ENCODE measurements at places on chromosomes 16 and 17.

- DNase-seq = peak; percentile 37
These were observed 40.5 kb upstream of the ATP2A3 start for GRCh38 chr17:4004517-4005295.

- no peak for DNase-seq
These were observed 18.8 kb upstream of the FAAP100 start for GRCh38 chr17:81570964-81571363.

DNA sequence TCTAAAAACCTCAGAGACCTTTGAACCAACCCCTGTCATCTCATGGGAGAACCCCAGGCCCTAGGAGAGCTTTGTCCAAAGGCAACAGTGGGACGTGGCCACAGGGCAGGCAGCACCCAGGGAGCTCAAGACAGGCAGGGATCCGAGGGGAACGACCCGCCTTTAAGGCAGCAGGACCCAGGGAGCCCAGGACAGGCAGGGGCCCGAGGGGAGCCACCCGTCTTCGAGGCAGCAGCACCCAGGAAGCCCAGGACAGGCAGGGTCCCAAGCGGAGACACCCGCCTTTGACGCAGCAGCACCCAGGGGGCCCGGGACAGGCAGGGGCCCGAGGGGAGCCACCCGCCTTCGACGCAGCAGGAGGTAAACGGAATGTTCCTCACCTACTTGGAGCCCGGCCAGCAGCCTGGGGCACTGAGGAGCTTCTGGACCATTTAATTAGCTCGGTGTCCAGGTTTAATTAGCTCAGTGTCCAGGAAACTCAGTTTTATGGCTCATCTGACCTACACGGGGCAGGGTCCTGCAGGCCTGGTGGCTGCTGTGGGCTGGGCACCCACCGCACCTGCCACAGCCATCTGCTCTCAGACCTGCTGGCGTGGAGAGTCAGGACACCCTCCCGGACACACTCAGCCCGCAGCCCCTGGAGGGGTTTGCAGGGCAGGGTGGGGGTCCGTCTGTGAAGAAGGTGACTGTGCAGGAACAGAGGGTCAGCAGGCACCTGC, 24.4 kb downstream of the PIEZO1 start:
- DNase-seq = no peak

- DNase-seq = no peak
These were observed 13.3 kb upstream of the OR1F1 start for GRCh38 chr16:3174618-3175148.

DNA sequence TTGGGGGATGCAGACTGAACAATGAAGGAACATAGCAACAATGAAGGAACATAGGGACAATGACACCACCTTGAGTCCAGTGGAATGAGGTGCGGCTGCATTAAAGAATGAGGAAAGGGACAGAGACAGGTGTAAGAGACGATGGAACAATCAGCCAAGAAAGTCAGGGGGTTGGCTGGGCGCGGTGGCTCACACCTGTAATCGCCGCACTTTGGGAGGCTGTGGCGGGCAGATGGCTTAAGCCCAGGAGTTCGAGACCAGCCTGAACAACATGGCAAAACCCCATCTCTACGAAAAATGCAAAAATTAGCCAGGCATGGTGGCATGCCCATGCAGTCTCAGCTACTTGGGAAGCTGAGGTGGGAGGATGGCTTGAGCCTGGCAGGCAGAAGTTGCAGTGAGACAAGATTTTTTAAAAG, 13.6 kb upstream of the CBFB start:
- no peak for DNase-seq

DNA sequence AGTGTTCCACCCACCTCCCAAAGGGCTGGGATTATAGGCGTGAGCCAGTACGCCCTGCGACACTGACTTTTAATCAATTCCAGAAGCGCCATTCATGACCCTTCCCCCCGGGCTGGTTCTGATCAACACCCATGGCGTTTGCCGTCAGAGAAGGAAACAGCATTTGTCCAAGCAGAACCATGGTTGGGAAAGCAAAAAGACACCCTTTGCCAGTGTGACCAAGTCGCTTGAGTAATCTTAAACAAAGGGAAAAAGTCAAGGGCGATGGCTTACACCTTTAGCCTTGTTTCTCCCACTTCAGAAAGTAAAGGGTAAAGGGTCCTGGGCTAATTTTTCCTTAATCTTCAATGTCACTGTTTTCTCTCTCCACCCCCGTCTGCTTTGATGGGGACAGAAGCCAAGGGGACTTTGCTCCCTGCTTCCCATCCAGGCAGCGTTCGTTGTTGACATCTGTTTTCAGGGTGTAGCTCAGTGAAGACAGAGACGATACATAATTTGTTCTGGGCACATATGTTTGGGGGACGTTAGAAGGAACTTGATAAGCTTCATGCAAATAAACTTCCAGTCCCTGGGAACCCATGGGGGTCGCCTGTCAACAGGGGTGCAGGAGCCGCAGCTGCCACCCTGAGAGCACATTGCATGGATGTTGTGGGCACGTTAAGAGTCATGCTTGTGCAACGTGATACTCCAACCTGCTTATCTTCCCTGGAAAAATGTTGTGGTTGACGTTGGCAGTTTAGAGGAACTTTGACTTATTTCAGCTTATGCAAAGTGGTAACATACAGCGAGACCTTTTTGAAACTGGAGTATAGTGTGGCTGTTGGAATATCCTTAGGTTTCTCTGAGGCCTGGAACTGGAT, 50.6 kb upstream of the TANGO6 start:
- DNase-seq = no peak

GRCh38 chr16:84594725-84595038, 23.2 kb downstream of the COTL1 start:
- no peak for DNase-seq

GRCh38 chr17:71762526-71762925, 358.3 kb upstream of the SOX9 start:
- DNase-seq = no peak

DNA sequence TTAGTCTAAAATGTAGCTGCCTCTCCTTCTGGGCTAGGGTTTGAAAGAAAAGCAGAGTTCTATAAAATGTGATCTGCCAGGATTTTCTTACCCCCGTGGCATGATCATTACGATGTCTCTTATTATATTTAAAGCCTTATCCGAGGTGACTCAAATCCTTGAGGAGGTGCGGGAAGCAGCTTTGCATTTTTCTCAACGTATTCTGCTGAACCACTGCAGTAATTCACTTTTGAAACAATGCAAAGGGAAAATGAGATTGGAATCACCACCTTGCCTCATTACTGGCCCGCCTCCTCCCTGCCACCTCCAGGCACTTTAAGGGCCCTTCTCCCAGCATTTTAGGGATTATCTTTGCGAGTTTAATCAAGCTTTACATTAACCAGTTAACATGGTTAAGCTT, 9.7 kb upstream of the NOG start:
- no peak for DNase-seq

- DNase-seq = no peak
These were observed 3.6 kb downstream of the LITAF start for GRCh38 chr16:11583166-11583565.

GRCh38 chr17:40355804-40356758, 8.5 kb downstream of the GJD3 start:
- DNase-seq = no peak

GRCh38 chr16:88701581-88702370, 4.4 kb downstream of the RNF166 start:
- no peak for DNase-seq

GRCh38 chr16:30786115-30786935, 680 bp downstream of the ZNF629 start:
- DNase-seq = no peak

GRCh38 chr17:79001190-79002020, 8.2 kb downstream of the CANT1 start:
- no peak for DNase-seq

DNA sequence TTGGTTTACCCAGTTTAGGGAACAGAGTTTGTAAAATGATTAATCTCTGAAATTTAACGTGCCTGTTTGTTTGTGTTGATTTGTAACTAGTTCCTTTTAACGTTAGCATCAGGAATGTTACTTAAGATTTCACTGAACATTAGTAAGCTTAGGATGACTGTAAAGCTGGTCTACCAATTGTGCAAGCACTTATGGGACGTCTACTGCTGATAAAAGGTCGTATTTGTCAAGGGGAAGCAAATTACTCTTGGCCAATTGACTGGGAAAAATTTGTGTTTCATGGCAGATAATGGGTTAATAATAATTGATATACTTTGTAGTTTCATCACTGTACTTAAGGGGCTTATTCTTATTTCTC, 11.8 kb downstream of the METTL9 start:
- DNase-seq = no peak

DNA sequence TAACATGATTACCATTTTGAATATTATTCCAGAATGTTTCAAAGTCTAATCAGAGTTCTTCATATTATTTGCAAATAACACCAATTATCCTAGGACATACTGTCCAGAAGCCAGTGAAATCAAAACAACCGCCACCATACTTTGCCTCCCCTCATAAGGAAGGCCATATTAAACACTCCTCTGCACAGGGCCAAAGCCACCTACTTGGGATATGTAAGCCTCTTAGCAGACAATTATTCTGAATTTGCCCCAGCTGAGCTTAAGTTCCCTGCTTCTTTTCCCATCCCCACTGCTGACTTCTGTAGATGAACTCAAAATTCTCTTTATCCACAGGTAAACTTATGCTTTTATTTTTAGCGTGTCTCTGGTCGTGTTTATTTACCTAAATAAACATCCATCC, 374.0 kb downstream of the KIF2B start:
- DNase-seq = no peak

DNA sequence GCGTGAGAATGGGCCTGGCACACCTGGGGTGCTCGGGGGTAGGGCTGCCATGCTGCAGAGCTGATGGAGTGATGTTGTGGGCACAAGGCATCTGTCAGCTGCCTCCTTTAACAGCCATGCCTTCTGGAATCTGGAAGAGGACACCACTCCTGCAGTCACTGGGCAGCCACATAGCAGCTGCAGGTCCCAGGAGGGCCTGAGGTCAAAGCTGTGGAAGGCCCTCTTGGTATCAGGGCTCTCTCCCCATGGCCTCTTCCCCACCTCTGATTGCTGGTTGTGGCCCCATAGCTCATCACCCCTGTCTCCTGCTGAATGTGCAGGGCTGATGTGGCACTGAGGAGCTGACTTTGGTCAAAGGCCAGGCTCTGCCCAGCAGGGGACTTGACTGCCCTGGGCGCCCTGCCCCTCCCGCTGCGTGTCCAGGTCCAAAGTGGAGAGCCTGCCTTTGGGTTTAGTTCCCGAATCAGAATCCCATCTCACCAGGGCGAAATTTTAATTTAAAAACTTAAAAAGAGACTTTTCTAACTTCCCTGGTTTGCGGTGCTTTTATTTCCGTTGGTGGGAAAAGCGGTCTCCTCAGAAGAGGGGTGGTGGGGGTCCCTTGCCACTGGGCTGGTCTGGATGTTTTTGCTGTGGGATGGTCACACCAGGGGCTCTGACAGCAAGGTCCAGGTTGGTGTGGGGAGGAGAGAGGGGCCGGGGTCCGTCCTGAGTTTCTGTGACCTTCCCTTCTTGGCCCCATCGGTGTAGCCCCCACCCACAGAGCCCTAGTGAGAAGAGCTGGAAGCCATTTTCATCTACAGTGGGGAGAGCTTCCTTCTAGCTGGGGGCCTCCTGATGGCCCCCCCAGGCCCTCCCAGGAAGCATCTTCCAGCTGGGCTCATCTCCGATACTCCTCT, 5.9 kb downstream of the UBALD2 start:
- DNase-seq = no peak

DNA sequence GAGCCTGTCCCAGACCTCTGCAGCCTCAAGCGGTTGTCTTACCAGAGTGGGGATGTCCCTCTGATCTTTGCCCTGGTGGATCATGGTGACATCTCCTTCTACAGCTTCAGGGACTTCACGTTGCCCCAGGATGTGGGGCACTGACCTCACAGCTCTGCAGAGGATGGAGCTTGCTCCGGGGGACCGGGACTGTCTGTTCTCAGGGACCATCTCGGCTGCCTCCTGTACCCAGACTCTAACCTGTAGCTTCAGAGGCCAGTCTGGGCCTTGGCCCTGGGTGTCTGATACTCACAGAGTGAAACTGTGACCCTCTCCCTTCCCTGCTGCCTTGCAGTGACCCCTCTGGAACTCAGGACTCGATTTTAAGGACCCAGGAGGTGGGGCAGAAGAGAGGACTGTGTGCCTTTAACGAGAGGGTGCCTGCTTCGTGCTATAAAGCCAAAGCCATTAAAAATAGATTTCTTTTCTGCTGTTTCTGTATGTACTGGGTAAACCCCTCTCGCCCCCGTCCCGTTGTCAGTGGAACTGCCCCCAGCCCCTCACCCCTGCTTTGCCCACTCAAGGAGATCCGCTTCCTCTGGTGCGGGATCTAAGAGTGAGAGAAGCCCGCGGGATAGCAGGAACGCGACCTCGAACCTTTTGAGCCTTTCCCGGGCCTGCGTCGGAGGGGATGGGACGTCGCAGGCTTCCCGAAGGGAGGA, 1.1 kb upstream of the LLGL2 start:
- no peak for DNase-seq

DNA sequence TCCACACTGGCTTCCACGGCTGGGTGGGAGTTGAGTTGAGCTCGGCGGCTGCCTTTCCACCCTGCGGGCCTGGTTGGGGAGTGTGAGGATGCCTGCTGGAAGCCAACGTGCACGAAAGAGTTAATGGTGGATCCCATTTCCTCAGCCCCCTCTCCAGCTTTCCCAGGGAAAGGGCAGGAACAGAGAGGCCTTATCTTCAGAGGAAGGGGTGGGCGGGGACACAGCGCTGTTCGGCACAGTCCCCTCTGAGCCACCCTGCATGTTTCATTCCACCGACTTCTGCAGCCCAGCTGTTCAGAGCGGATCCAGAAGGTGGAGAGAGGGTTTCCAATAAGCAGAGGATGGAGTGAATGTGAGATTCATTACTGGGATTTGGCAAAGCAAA, 295.3 kb downstream of the SEC14L1 start:
- DNase-seq = no peak

DNA sequence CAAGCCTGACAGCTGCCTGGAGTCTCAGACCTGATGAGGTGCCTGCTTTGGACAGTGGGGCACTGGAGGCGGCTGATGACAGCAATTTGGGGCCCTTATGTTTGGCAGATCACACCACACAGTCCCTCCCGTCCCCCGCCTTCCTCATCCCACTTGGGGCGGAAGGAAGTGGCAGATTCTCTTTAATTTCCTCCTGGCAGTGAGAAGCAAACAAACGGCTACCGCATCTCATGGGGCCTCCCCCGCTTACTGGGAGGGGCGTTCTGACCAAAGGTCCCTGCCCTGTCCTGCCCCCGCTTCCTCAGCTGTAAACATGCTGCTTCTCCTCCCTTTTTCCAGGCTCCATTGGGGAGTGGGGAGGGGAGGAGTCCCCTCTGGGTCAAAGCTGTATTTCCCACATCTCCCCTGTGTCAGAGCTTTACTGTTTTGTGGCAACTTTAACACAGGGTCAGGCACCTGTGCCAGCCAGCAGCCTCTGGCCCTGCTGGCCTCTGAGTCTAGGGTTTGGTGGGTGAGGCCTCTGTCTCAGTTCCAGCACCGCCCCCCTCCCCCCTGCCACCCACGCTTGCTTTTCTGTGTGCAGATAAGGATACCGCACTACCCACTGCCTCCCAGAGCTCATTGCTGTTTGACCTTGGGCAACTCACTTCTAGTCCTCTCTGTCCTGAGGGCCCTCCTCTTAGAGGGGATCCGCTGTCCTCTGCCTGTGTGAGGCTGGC, 5.4 kb upstream of the NFATC3 start:
- DNase-seq = peak; percentile 71

DNA sequence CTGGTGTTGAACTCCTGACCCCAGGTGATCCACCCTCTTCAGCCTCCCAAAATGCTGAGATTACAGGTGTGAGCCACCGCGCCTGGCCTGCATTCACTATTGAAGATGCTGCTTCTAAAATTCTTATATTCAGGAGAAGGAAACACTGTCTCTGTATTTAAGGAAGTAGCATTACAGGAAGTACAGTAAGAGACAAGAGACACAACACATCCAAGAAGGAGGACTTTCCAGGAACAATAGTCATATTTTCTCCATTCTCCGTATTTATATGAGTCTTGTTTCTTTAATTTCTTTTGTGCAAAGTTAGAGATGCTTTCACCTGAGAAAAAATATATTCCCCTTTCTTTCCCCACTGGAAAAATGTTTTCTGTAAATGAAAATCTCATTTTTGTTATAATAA, 18.3 kb upstream of the ABCA3 start:
- no peak for DNase-seq
